ENCODE measurements at places on chromosomes 11 and 22.
A peak's percentile ranks its signal among the peaks of the same experiment; 100 is the strongest.

- peak; percentile 76 for DNase-seq
Measured at GRCh38 chr11:2869134-2869526, 16.4 kb downstream of the CDKN1C start.

GRCh38 chr22:39785232-39785631 is 108.3 kb downstream of the ENTHD1 start:
- DNase-seq: no peak

- DNase-seq: no peak
Measured at GRCh38 chr11:115488945-115489344, 15.3 kb downstream of the CADM1 start.

DNA sequence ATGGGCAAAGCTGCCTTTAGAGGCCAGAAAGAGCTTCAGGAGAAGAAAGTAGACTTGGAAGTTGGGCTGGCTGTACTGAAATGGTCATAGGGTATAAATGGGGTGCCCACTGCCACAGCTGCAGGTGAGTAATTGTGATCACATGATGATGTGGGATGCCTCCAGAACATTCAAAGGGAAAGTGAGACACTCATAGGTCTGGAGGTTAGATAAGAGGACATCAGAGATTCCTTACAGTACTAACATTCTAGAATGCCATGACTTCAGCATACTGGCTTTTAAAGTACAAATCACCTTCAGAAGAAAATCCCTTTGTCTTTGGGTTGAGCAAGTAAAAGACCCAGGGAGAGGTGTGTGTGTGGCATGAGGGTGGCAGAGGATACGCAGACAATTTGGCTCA is 419.2 kb downstream of the TENM4 start:
- no peak for DNase-seq

DNA sequence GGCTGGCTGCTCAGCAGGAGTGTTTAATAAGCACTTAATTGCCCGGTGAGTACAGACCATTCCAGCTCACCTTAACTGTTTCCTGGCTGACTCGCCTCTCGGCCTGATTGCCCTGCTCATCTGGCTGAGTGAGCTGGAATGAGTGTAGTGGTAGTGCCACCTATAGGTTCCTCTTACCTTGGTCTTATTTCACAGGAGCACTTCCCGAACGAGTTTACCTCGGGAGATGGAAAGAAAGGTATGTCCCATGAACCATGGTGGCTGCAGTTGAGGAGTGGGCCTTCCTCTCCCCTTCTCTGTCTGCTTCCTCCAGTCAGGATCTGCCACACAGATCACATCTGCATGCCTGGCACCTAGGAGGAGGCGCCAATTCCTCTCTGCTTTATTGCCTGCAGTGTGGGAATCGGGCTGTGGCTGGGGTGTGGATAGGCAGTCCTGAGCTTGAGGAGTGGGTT is 26.7 kb downstream of the UPB1 start:
- DNase-seq: no peak

DNA sequence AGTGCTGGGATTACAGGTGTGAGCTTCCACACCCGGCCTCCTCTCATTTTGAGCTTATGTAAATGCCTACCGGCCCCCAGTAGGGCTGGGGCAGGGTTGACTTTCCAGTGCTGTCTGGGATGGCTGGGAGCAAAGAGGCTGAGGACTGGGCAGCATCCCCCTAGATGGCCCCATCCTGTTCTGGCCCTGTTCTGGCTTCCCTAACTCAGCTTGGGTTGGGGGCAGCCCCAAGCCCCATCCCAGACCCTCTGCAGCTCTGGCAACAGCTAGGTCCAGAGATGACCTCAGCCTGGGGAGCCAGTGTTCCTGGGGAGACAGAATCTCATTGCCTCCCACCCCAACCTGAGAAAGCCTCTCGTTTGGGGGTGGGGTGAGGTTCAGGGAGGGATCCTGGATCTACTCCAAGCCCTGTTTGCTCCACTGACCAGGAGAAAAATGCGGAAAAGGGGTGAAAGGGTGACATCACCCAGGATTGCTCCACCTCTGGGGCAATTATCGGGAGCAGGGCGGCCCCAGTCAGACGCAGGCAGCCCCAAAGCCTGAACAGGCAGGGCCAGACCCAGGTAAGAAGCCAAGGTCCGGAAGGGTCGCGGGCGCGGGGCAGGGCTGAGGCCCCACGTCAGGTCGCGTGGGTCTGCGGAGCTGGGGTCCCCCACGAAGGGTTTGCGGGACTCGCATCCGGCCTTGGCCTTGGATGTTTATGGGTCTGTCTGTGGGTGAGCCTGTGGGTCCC is at the start of gene PNPLA2:
TSS of gene PNPLA2 (plus strand) at position 519 of the 733 bp plus-strand sequence. CDS start 805 bp downstream, outside the sequence.
- DNase-seq: no peak

- no peak for DNase-seq
Measured at GRCh38 chr22:26767351-26768155, 110.2 kb downstream of the MIAT start.

GRCh38 chr22:39457198-39457555 is 365 bp downstream of the MGAT3 start:
- DNase-seq: no peak

GRCh38 chr11:73752216-73752867 is 8.5 kb downstream of the RAB6A start:
- DNase-seq: no peak

DNA sequence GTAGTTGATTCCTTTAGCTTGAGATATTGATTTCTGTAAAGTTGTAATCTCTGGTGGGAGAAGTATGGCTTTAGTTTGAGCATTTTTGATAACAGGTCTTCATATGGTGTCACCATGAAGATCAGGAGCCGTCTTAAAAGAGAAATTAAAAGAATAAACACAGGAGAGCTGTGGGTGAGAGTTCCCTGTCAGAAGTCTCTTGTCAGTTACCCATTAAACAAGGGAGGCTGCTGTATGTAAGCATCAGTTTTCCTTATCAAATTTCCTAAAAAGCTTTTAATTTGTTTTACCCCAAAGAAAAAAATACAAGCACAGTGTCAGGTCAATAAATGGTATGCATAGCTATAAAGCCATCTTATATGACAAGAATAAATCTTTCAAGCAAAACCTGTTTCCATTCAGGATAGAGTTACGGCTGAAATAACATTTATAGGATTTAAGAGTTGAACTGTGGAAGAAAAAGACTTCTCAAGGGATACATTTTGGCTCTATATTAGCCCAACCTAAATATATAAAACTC is 767.5 kb downstream of the JRKL start:
- no peak for DNase-seq

GRCh38 chr11:92601048-92601447 is 368.4 kb upstream of the MTNR1B start:
- DNase-seq: no peak

GRCh38 chr11:134071306-134071705 is 2.4 kb downstream of the JAM3 start:
- no peak for DNase-seq

- no peak for DNase-seq
Measured at GRCh38 chr11:2249189-2249916, 21.0 kb downstream of the ASCL2 start.

- no peak for DNase-seq
Measured at GRCh38 chr22:35008213-35008612, 57.7 kb upstream of the ISX start.

DNA sequence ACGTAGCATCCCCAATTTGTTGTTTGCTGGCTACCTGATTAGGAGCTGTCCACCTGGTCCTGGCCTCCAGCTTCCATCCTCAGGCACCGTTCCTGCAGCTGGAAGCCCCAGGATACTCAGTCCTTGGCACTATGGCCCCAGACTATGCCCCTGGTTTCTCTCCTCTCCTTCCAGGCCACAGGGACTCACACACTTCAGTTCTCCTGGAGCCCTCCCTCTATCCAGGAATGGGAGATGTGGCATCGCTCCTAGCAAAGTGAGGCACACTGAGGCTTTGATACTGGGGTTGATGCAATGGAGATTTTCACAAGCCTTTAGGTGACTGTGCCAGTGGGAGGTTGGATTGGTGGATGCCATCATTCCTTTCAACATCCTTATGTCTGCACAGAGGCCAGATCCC is 142.8 kb upstream of the B3GAT1 start:
- DNase-seq: no peak

DNA sequence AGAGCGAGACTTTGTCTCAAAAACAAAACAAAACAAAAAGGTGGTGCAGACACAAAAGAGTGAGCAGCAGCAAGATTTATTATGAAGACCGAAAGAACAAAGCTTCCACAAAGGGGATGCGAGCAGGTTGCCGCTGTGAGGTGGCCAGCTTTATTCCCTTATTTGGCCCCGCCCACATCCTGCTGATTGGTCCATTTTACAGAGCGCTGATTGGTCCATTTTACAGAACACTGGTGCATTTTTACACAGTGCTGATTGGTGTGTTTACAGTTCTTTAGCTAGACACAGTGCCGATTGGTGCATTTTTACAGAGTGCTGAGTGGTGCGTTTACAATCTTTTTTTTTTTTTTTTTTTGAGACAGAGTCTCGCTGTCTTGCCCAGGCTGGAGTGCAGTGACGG is 77.4 kb downstream of the CECR2 start:
- DNase-seq: no peak

DNA sequence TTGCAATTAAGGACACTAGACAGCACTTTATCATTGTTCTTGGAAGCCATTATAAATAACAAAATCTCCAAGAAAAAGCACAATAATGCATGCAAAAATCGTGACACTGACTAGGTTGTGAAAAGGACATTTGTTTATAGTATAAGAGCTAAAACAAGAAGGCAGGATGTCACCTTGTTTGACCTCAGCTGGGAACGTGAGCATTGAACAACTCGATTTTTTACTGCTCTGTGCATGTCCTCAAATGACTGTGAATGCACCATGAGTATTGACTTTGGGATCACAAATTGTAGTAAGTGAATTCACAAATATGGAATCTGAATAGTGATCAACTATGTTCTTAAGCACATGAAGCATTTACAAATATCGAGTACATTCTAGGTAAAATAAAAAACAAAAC is 35.3 kb upstream of the ARHGAP20 start:
- no peak for DNase-seq

GRCh38 chr11:65569164-65569972 is 909 bp upstream of the ZNRD2 start:
- no peak for DNase-seq

- peak; percentile 46 for DNase-seq
Measured at GRCh38 chr11:121508449-121508848, 55.7 kb upstream of the SORL1-AS1 start.

- DNase-seq: no peak
Measured at GRCh38 chr11:117052196-117053149, 45.8 kb downstream of the SIK3 start.

DNA sequence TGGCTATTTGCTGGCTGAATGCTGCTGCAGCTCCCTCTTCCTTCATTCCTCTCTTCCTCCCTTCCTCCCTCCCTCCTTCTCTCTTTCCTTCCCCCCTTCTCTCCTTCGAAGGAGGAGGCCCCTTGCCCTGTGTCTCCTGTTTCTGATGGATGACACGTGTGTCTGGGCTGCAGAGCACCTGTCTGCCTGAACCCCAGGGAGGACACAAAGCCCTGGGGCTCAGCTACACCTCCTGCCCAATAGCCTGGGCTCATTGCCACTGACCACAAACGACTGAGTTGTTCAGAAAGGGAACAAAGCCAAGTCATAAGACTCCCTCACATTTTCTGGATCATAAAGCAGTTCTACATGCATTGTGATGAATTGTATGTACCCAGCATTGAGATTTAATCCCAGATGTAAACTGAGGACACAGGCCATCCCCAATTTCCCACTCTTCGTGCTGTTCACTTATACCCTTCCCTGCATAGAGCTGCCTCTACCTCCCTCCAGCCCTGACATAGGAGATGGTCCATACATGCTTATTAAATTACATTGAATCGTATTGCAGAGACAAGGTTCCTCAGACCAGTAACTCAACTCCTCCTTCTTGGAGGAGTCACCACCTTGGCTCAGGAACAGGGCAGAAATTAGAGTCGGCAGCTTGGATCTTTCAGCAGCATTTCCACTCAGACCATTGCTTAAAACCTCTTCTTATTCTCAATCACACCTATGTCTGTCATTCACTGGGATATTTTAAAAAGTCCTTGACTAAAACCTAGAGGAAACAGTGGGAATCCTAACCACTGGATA is 1.2 kb downstream of the CSRP3 start:
- no peak for DNase-seq

- DNase-seq: peak; percentile 56
Measured at GRCh38 chr22:38733329-38733723, 22.5 kb downstream of the SUN2 start.

DNA sequence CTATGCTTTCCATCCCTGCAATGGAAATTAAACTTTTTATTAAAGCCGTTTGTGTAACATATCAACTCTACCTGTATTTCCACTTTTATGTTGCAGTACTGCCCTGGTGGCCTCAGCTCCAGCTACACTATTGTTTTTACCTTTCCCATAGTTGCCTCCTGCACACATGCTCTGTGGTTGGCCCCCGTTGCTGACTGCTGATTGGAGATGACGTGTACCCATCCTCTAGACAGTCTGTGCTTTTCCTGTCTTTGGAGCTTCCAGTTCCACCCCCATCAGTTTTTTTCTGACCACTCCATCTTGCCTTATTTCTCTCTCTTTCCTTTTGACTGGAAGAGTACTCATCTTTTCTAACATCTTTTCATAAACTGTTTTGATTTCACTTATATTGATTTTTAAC is 123.8 kb downstream of the TEAD1 start:
- no peak for DNase-seq

GRCh38 chr11:76391021-76391420 is 9.9 kb downstream of the GVQW3 start:
- DNase-seq: no peak

DNA sequence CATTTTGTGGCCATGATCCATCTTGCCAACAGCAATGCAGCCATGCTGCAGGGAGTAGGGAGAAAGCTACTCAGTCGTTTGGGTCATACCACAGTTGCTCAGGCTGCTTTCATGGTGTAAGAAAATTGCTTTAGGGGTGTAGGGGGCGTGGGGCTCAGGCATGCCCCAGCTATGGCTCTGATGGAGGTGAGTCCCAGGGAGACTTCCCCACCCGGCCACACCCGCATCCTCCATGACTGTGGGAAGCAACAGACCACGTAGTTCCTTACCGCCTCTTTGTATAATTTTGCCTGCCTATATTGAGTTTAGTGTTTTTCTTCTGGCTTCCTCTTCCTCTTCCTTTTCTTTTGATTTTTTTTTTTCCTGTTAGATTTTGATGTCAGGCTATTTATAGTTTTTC is 58.8 kb downstream of the SPECC1L start:
- DNase-seq: no peak

DNA sequence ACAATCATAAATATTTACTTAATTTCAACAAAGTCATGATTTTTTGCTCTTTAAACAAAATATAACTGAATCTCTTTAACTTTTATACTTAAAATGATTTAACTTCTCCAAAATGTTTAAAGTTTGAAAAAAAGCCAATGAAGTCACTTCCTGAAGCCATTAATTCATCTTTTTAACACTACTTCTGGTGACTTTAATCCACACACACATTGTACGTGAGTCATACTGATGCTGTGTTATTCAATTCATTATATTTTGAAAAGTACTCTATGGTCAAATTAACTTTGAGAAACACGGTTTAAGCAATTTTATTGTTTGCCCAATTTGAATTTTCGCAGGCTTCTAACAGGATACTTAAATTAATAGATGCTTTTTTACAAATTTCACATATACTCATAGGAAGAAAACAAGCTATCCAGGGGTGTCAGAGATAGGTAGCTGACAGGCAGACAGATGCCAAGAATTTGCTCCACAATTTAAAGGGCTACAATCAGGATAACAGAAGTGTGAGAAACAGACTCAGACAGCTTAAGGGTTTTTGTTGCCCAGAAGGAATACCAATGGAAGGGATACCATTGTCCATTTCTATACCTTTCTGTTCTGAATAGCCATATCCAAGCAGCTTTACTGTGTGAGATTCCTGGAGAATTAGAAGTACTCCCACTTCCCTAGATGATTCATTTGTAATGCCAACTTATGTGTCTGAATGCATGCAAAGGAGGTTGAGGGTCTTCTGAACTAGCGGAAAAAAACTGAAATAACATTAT is 118.4 kb downstream of the RBFOX2 start:
- no peak for DNase-seq

Measured in substantia nigra (tissue), 51 donors.